Esophagus squamous epithelium (tissue), 5 donors: ENCODE measurements at places on chromosomes 1 and 21.

- H3K4me1 ChIP-seq = peaks cover 4% of the 10 kb centered on the region
- no peak for DNase-seq
- no peaks in the 10 kb centered on the region for H3K36me3 ChIP-seq
Measured at GRCh38 chr1:109765896-109766615, 2.3 kb upstream of the EPS8L3 start.

GRCh38 chr1:95237981-95238703 is 4.1 kb downstream of the RWDD3 start:
- H3K4me1 ChIP-seq = peaks cover 8% of the 10 kb centered on the region
- DNase-seq = no peak
- H3K4me3 ChIP-seq = no peak overlapping the region
- H3K27me3 ChIP-seq = no peaks in the 10 kb centered on the region
- no peak overlapping the region for H3K27ac ChIP-seq

DNA sequence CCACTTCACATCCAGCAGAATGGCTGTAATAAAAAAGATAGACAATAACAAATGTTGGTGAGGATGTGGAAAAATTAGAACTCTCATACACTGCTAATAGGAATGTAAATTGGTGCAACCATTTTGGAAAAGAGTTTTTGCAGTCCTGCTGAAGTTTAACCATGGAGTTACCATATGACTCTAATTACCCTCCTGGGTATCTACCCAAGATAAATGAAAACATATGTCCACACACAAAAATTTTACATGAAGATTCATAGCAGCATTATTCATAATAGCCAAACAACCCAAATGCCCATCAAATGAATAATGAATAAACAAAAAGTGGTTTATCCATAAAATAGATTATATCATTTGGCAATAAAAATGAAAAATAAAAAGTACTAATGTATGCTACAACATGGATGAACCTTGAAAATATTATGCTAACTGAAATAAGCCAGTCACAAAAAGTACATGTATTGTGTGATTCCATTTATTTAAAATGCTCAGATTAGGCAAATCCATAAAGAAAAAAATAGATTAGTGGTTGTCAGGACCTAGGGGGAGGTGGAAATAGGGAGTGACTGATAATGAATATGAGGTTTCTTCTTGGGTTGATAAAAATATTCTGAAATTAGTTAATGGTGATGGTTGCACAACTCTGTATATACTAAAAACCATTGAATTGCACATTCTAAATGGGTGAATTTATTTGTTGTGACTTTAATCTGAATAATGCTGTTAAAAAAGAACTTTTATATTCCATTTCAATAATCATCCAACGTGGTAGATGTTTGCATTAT is 26.4 kb downstream of the C4BPA start:
- DNase-seq = no peak
- no peaks in the 10 kb centered on the region for H3K27me3 ChIP-seq
- no peak overlapping the region for H3K27ac ChIP-seq
- no peaks in the 10 kb centered on the region for H3K4me1 ChIP-seq
- H3K4me3 ChIP-seq = no peak overlapping the region

GRCh38 chr1:51517361-51518032 is 1.6 kb downstream of the EPS15 start:
- peaks cover 35% of the 10 kb centered on the region for H3K4me1 ChIP-seq
- no peak for DNase-seq

GRCh38 chr1:34710812-34711211 is 44.0 kb upstream of the GJB5 start:
- H3K4me3 ChIP-seq = no peak overlapping the region
- H3K27ac ChIP-seq = no peak overlapping the region
- H3K36me3 ChIP-seq = no peaks in the 10 kb centered on the region
- H3K27me3 ChIP-seq = peaks cover 18% of the 10 kb centered on the region
- H3K4me1 ChIP-seq = no peaks in the 10 kb centered on the region

GRCh38 chr1:31811605-31812004 is 4.2 kb downstream of the SPOCD1 start:
- no peaks in the 10 kb centered on the region for H3K36me3 ChIP-seq
- H3K4me3 ChIP-seq = no peak overlapping the region
- no peak overlapping the region for H3K27ac ChIP-seq

- no peaks in the 10 kb centered on the region for H3K27me3 ChIP-seq
- DNase-seq = no peak
- H3K4me3 ChIP-seq = no peak overlapping the region
- no peak overlapping the region for H3K27ac ChIP-seq
Measured at GRCh38 chr1:81446000-81446669, 354.6 kb upstream of the ADGRL2 start.

DNA sequence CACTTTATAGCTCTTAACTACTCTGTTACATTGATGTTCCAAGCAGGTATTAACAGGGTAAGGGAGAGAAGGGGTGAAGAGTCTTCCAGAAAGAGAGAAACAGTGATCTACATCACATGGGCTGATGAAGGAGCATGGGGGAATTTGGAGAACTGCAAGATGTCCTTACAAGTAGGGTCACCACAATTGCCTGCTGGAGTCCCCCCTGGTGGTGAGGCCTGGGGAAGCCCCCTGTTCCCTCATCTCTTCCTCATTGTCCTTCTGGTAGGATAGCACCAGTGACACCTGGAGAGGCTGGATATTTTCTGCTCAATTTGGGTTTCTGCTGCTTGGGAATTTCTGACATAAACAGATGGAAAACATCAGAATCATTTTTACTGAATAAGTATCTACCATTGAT is 126.6 kb downstream of the RUNX1 start:
- no peaks in the 10 kb centered on the region for H3K27me3 ChIP-seq
- no peaks in the 10 kb centered on the region for H3K4me1 ChIP-seq
- H3K36me3 ChIP-seq = no peaks in the 10 kb centered on the region
- H3K4me3 ChIP-seq = no peak overlapping the region
- DNase-seq = no peak

DNA sequence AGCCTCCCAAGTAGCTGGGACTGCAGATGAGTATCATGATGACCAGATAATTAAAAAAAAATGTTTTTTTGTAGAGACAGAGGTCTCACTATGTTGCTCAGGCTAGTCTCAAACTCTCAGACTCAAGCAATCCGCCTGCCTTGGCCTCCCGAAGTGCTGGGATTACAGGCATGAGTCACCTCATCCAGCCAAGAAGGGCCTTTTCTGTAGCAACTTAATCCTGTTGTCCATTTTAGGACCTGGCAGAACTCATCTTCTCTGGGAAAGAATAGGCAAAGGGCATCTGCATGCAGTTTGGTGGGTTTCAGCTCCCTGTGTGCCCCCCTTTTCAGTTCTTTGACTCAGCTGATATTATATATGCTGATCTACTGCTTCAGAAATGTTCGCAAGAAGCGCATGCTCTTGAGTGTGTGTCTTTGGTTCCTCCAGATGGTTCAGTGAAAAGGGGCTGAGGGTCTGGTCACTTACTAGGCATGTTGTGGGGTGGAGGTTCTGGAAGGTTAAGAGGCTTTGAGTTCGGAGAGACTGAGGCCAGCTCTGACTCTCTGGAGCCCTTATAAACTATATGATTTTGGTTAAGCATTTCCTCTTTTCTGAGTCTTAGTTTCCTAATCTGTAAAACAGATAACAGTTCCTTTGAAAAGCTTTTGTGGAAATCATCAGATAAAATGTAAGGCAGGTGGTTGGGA is 19.4 kb upstream of the SRSF4 start:
- H3K4me1 ChIP-seq = peaks cover 24% of the 10 kb centered on the region
- no peak for DNase-seq
- H3K27me3 ChIP-seq = no peaks in the 10 kb centered on the region
- H3K36me3 ChIP-seq = peaks cover 81% of the 10 kb centered on the region
- H3K4me3 ChIP-seq = no peak overlapping the region
- H3K27ac ChIP-seq = peak overlapping the region; percentile 88

- H3K27ac ChIP-seq = no peak overlapping the region
- peaks cover 5% of the 10 kb centered on the region for H3K4me1 ChIP-seq
- H3K27me3 ChIP-seq = no peaks in the 10 kb centered on the region
- no peak overlapping the region for H3K4me3 ChIP-seq
- no peaks in the 10 kb centered on the region for H3K36me3 ChIP-seq
Measured at GRCh38 chr1:167263819-167264464, 43.3 kb downstream of the POU2F1 start.
